Peyer's patch (tissue), 4 donors: ENCODE measurements at places on chromosomes 12 and 14. TPM values are rescaled to one million over a fixed set of nuclear protein-coding genes. Genes with fewer than 3 reads are reported as not detected.

GRCh38 chr12:125487336-125487735 is 422.1 kb downstream of the AACS start:
- no peaks in the 10 kb centered on the region for H3K36me3 ChIP-seq
- no peaks in the 10 kb centered on the region for H3K27me3 ChIP-seq
- no peak for DNase-seq
- H3K4me1 ChIP-seq, result no peaks in the 10 kb centered on the region
- H3K27ac ChIP-seq, result no peak overlapping the region
- no peak overlapping the region for H3K4me3 ChIP-seq

GRCh38 chr12:39638178-39638577 is 18.6 kb upstream of the ABCD2 start:
- no peaks in the 10 kb centered on the region for H3K4me1 ChIP-seq
- H3K4me3 ChIP-seq, result no peak overlapping the region
- H3K27me3 ChIP-seq, result no peaks in the 10 kb centered on the region
- H3K27ac ChIP-seq, result no peak overlapping the region
- no peak for DNase-seq
- no peaks in the 10 kb centered on the region for H3K36me3 ChIP-seq

DNA sequence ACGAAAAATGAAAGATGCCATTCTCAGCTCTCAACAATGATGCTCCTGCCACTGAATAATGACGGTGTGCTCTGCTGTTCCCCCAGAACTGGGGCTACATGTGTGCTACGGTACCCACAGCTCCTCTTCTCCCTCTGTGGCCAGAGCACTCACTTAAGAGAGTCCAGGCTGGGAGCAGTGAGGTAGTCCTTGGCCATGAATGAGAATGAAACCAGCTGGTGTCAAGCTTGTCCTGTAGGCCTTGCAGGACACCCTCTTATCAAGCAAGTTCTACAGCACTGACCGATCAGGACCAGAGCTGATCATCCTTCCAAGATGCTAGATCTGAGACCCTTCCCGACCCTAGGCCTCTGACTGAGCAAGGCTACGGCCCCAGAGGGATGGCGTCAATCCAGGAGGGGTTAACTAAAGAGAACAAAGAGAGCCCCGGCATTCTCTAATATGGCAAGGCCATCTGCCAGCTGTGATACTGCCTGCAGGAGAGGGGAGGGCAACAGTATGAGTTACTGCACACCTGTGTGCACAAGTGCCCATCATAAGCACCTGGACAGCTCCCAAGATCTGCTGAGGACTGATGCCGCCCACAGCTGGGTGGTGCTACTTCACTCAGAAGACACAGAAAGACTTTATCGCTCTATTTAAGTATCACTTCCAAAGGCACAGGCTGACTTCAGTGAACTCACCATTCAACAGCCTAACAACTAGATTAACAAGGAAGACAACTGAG is 30.5 kb downstream of the APPL2 start:
- peak; percentile 67 for DNase-seq
- H3K36me3 ChIP-seq, result peaks cover 83% of the 10 kb centered on the region
- H3K27ac ChIP-seq, result no peak overlapping the region
- H3K27me3 ChIP-seq, result no peaks in the 10 kb centered on the region
- no peaks in the 10 kb centered on the region for H3K4me1 ChIP-seq

LMO3 gene
- 6.6 TPM for total RNA-seq

GRCh38 chr12:10205220-10205807 is 7.4 kb upstream of the GABARAPL1 start:
- no peaks in the 10 kb centered on the region for H3K27me3 ChIP-seq
- H3K27ac ChIP-seq, result no peak overlapping the region
- H3K36me3 ChIP-seq, result no peaks in the 10 kb centered on the region
- H3K4me1 ChIP-seq, result no peaks in the 10 kb centered on the region

KERA gene
- not detected for total RNA-seq

- no peaks in the 10 kb centered on the region for H3K4me1 ChIP-seq
- DNase-seq, result peak; percentile 15
- H3K27ac ChIP-seq, result no peak overlapping the region
- no peaks in the 10 kb centered on the region for H3K36me3 ChIP-seq
- H3K27me3 ChIP-seq, result no peaks in the 10 kb centered on the region
These were observed 26.7 kb downstream of the SERPINA1 start for GRCh38 chr14:94361682-94362081.

- H3K4me3 ChIP-seq, result no peak overlapping the region
- no peak for DNase-seq
- no peaks in the 10 kb centered on the region for H3K36me3 ChIP-seq
- peaks cover 4% of the 10 kb centered on the region for H3K4me1 ChIP-seq
- H3K27me3 ChIP-seq, result no peaks in the 10 kb centered on the region
These were observed 47.7 kb upstream of the ATP2A2 start for GRCh38 chr12:110233212-110233903.

GRCh38 chr12:64895526-64895925 is 71.1 kb downstream of the TBC1D30 start:
- H3K4me3 ChIP-seq, result no peak overlapping the region
- H3K36me3 ChIP-seq, result no peaks in the 10 kb centered on the region
- no peaks in the 10 kb centered on the region for H3K4me1 ChIP-seq

- peak overlapping the region; percentile 16 for H3K27ac ChIP-seq
- H3K27me3 ChIP-seq, result no peaks in the 10 kb centered on the region
- H3K36me3 ChIP-seq, result no peaks in the 10 kb centered on the region
- DNase-seq, result no peak
- no peak overlapping the region for H3K4me3 ChIP-seq
These were observed 172.4 kb upstream of the CAND1 start for GRCh38 chr12:67096533-67097318.

POTEG gene
- not detected for total RNA-seq

DNA sequence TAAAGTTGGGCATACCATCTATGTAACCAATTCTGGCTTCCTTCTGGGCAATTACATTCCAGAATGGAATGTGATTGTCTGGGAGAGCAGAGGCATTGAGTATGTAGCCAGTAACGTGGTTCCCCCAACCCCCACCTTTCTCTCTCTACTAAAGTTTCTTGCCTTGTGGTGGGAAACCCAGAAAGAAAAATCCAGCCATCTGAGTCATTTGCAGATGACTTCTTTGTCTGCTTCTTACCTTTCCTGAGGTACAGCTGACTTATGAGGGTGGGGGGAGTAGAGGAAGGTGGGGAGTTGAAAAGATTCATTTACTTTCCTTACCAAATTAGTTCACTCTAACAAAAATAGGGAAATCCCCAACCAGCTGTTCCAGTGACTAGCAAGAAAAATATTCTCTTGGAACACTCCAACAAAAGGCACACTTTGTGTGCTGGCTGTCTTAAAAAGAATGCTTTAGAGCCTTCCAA is 112.1 kb upstream of the FRMD6 start:
- no peak overlapping the region for H3K27ac ChIP-seq
- no peaks in the 10 kb centered on the region for H3K4me1 ChIP-seq

GRCh38 chr14:99752486-99753121 is 40.6 kb upstream of the EML1 start:
- no peak overlapping the region for H3K4me3 ChIP-seq
- DNase-seq, result no peak
- H3K27me3 ChIP-seq, result no peaks in the 10 kb centered on the region
- peaks cover 51% of the 10 kb centered on the region for H3K4me1 ChIP-seq
- H3K27ac ChIP-seq, result peak overlapping the region; percentile 76

GRCh38 chr12:27812502-27812901 is 32.5 kb upstream of the MANSC4 start:
- no peak for DNase-seq
- no peaks in the 10 kb centered on the region for H3K36me3 ChIP-seq
- no peak overlapping the region for H3K27ac ChIP-seq
- H3K4me3 ChIP-seq, result no peak overlapping the region

- no peak overlapping the region for H3K27ac ChIP-seq
- H3K4me1 ChIP-seq, result no peaks in the 10 kb centered on the region
- no peak overlapping the region for H3K4me3 ChIP-seq
- DNase-seq, result no peak
These were observed 57.5 kb downstream of the RBM19 start for GRCh38 chr12:113908584-113909100.

GRCh38 chr12:9851927-9852326 is 17.2 kb downstream of the CLEC2B start:
- H3K27ac ChIP-seq, result no peak overlapping the region
- H3K27me3 ChIP-seq, result no peaks in the 10 kb centered on the region
- no peak overlapping the region for H3K4me3 ChIP-seq
- no peak for DNase-seq

DNA sequence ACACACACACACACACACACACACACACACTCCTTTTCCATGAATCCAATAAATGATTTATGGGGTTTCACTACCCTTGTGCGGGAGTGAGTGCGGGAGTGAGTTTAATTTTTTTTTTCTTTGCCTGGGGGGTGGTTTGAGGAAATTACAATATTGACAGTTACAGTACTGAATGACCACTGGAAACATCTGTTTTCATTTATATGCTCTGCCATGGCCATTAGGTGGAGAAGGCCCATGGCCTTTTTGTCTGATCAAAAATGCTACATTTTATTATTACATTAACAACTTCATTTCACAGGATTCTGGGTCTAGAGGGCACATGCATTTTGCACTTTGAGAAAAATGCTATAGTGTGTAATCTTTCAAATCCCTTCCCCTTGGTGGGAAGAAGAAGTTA is 5.9 kb downstream of the TBX3 start:
- H3K27me3 ChIP-seq, result no peaks in the 10 kb centered on the region
- DNase-seq, result no peak
- H3K27ac ChIP-seq, result no peak overlapping the region
- peaks cover 46% of the 10 kb centered on the region for H3K36me3 ChIP-seq

ADAM20 gene
- total RNA-seq, result 0.83 TPM

- H3K27me3 ChIP-seq, result no peaks in the 10 kb centered on the region
- no peaks in the 10 kb centered on the region for H3K4me1 ChIP-seq
- no peak within 1 kb of the TSS for H3K4me3 ChIP-seq
- DNase-seq, result no peak
These were observed at the start of gene GPR84 for GRCh38 chr12:54364413-54364812. TSS of gene GPR84 (minus strand) at chr12:54364486. CDS start at chr12:54363851, 635 bp downstream.

- peak overlapping the region; percentile 29 for H3K4me3 ChIP-seq
- no peaks in the 10 kb centered on the region for H3K4me1 ChIP-seq
- no peaks in the 10 kb centered on the region for H3K27me3 ChIP-seq
- DNase-seq, result no peak
- H3K36me3 ChIP-seq, result no peaks in the 10 kb centered on the region
- H3K27ac ChIP-seq, result peak overlapping the region; percentile 46
These were observed 1.4 kb downstream of the TMTC1 start for GRCh38 chr12:29782285-29782870.

- no peak overlapping the region for H3K27ac ChIP-seq
- H3K4me1 ChIP-seq, result no peaks in the 10 kb centered on the region
- H3K4me3 ChIP-seq, result no peak overlapping the region
- no peak for DNase-seq
- H3K36me3 ChIP-seq, result no peaks in the 10 kb centered on the region
These were observed 171.6 kb downstream of the FBXL14 start for GRCh38 chr12:1422604-1423315.

E2F7 gene
- 1.2 TPM for total RNA-seq

RFX4 gene
- total RNA-seq, result not detected

CLEC6A gene
- total RNA-seq, result not detected

DNA sequence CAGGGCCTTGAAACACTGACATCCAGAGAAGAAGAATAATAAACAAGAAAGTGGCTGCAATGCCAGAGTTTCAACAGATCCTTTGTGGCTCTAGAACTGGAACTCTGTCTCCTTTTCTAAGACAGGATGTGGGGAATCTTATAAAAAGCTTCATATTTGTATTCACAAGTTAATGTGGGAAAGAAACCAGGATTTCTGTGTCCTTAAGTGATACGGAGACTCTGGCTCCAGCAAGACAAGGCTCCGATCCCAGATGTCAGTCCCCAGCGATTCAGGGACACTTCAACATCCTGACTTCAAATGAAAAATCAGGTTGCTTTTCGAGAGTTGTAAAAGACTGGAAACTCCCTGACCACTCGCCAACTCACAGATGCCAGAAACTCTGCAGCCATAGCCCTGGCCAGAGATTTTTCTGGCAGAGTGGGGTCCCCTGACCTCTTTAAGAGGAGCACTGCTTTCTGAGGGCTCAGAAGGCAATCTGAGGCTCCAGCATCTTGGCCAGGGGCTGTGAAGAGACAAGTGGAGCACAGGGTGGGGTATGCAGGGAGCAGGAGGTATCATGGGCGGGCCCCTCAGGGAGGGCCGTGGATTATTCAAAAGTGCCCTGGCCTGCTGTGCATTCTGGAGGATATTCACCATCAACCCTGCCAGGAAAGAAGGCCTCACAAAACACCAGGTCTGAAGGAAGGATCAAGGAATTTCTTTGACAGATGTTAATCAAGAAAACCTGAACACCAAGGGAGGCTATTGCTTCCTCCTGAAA is 53.3 kb downstream of the TMX1 start:
- no peak for DNase-seq
- H3K4me1 ChIP-seq, result no peaks in the 10 kb centered on the region
- H3K27me3 ChIP-seq, result no peaks in the 10 kb centered on the region
- no peak overlapping the region for H3K4me3 ChIP-seq
- peak overlapping the region; percentile 37 for H3K27ac ChIP-seq

NKX2-1 gene
- total RNA-seq, result not detected

DNA sequence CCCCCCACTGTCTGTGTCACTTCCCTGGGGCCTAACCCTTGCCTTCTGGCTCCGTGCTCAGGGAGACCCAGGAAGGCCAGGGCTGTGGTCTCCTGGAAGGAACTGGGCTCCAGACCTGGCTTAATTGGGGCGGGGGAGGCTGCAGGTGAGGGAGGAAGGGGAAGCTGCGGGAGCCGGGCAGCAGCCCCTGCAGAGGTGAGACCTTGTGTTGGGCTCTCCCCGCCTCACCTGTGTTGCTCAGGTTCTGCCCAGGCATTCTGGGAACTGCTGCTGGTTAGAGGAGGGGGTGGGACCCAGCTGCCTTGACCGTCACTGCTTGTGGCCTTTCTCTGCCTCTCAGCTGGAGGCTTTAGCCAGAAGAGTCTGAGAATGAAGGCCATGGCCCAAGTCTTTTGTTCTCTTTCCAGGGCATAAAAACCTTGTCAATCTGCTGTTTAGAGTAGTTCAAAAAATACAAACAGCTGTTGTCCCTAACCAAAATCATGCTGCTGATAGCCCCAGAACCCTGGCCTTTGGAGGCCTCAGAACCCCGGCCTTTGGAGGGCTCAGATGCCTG is 247.6 kb downstream of the CHST11 start:
- no peaks in the 10 kb centered on the region for H3K27me3 ChIP-seq
- no peak overlapping the region for H3K4me3 ChIP-seq
- H3K4me1 ChIP-seq, result no peaks in the 10 kb centered on the region
- H3K27ac ChIP-seq, result no peak overlapping the region
- no peak for DNase-seq

GRCh38 chr12:84497819-84498218 is 414.8 kb downstream of the SLC6A15 start:
- no peaks in the 10 kb centered on the region for H3K36me3 ChIP-seq
- no peaks in the 10 kb centered on the region for H3K27me3 ChIP-seq
- no peak overlapping the region for H3K4me3 ChIP-seq
- no peak overlapping the region for H3K27ac ChIP-seq
- no peak for DNase-seq
